NCI-H187 (cell line): ENCODE measurements at places on chromosomes 5 and 9.

GRCh38 chr5:174448662-174449061 is 275.7 kb upstream of the MSX2 start:
- no peak for DNase-seq

GRCh38 chr9:93085676-93086075 is 10.3 kb upstream of the CARD19 start:
- DNase-seq: no peak

- DNase-seq: no peak
Measured at GRCh38 chr5:101904736-101905135, 391.3 kb downstream of the SLCO4C1 start.

- no peak for DNase-seq
Measured at GRCh38 chr5:107542831-107543231, 127.9 kb downstream of the EFNA5 start.

DNA sequence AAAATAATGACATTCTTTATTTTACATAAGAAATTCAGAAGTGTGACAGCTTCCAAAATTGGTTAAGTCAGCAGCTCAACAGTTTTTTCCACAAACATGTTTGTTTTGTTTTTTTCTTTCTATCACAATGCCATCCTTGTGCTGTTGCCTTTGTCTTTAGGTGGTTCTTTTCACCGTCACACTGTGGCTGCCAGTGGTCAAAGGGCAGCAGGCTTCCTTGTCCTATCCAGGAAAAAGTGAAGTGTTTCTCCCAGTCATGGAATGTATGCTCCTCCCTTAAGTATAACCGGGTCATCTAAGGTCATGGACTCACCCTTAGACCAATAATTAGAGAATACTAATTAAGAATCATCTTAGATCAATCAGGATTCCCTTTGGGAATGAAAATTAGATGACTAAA is 87.4 kb downstream of the SREK1 start:
- DNase-seq: no peak

DNA sequence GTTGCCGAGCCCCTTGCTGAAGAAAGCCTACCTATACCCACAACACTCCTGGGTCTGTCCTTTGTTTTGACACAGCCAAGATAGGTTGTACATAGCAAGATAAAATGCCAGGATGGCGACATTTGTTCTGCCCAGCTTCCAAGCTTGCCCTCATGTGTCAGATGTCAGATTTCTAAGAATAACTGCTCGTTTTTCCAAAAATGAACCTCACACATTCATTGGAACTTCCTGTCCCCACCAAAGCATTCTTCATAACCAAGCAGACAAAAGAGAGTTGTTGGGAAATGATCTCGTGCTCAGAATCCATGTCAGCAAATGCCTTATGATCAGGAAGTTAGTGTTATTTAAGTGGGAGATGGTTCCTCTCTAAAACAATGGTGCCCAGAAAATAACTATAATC is 210.1 kb downstream of the ZNF608 start:
- DNase-seq: no peak

DNA sequence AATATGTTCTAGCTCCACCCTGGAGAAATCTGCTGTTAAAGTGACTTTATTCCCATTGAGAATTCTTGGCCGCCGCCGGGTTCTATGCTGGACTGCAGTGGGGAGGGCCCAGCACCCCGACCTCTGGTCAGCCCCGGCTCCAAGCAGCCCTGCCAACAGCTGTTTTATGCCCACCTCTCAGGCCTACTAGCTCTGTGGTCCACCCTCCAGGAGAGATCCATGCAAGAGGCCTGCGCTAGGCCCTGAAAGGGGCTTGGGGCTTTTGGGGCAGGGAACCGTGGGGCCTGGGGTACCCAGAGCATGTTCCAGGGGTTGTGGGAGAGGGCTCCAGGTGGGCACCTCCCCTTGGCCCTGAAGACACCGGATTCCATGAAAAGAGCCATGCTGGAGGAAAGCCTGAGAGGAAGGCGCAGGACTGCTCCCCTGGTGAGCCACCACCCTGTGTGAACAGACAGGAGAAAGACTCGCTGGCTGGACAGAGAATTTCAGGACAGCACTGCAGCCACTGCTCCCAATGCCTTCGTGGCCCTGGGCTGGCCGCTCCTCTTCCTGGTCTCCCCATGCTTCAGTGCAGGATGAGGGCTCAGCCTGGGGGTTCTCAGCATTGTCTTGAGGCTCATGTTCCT is 44.6 kb upstream of the RUFY1 start:
- no peak for DNase-seq

DNA sequence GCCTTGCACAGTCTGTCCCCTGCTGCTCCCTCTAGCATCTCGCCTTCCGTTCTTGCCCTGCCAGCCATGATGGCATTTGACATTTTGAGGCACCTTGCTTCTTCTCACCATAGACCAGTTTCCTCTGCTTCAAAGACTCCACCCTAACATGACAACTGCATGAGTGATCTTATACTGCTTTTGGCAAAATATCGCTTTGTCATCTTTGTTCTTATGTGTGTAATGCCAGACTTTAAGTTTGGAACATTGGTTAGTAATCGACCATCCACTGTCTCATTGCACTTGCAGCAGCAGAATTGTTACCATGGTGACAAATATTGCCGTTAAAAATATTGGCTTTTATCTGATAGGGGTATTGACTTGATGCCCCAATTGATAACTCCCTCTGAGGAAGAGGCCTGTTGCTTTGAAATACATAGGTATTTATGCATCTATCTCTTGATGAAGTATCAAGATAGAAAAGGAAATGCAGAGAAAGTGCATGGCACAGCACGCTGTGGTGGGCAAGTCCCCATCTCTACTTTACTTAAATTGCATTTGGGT is 6.8 kb downstream of the GARIN3 start:
- no peak for DNase-seq

- no peak for DNase-seq
Measured at GRCh38 chr9:21477466-21477865, 4.6 kb downstream of the IFNE start.

- no peak for DNase-seq
Measured at GRCh38 chr9:137048655-137049543, 2.9 kb upstream of the NPDC1 start.

- DNase-seq: no peak
Measured at GRCh38 chr5:168039039-168039438, 252.4 kb upstream of the WWC1 start.

DNA sequence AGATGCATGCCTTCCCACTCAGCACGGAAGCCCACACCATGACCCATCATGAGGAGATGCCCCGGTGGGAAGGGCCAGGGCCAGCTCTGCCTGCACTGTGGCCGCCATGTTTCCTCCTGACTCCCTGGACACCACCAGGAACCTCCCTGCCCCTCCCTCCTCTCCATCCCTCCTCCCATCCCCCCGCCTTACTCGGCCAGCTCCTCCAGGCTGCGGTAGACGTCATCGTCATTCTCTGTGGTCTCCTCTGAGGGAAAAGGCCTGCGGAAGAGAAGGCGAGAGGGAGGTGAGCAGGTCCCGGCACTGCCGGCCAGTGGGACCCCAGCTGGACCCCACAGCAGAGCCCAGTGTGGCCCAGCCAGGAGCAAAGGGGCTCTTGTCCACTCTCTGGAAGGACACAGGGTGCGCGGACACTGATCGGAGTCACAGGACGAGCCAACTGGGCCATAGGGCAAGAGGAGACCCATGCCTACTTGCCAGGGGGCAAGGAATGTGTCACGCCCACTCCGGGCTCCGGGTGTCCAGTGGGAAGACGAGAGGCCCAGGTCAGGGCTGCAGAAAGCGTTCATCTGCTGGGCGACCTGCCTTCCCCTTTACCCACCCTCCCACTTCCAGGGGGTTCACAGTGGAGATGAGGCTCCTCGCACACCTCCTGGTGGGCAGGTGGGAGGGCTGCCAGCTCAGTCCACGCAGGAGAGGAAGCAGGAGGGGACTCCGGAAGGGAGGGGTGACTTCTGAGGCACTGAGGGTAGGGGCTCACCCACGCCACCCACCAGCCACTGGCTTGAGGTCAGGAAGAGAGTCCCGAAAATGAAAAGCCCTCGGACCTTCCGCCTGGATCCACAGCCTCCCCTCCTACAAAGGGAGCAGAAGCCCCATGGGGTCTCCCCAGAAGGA is 96.2 kb upstream of the SARDH start:
- DNase-seq: no peak

DNA sequence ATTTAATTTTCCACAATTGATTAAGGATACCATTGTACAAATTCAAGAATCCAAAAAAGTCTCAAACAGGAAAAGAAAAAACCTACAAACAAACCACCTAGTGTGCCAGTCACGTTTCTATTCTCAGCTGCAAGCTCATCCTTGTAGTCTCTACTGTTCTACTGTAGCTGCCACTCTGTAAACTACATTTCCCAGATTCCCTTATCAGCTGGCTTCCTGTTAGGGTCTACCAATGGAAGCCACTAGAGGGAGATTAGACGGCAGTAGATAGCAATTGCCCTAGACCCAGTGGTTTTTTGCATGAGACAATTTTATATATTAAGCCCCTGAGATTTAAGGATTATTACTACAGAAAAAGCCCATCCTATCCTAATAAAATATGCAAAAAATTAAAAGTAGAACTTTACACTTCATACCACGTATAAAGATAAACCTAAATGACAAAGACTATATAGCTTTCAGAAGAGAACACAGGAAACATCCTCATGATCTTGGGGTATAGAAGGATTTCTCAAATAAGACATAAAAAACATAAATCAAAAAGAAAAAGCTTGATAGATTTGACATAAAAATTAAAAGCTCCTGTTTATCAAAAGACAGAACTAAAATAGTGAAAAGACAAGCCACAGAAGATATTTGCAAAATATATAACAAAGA is 37.4 kb downstream of the P4HA2 start:
- peak; percentile 6 for DNase-seq

GRCh38 chr5:36153726-36154125 is 1.8 kb downstream of the SKP2 start:
- no peak for DNase-seq

- no peak for DNase-seq
Measured at GRCh38 chr5:67050635-67051034, 146.0 kb downstream of the CD180 start.

DNA sequence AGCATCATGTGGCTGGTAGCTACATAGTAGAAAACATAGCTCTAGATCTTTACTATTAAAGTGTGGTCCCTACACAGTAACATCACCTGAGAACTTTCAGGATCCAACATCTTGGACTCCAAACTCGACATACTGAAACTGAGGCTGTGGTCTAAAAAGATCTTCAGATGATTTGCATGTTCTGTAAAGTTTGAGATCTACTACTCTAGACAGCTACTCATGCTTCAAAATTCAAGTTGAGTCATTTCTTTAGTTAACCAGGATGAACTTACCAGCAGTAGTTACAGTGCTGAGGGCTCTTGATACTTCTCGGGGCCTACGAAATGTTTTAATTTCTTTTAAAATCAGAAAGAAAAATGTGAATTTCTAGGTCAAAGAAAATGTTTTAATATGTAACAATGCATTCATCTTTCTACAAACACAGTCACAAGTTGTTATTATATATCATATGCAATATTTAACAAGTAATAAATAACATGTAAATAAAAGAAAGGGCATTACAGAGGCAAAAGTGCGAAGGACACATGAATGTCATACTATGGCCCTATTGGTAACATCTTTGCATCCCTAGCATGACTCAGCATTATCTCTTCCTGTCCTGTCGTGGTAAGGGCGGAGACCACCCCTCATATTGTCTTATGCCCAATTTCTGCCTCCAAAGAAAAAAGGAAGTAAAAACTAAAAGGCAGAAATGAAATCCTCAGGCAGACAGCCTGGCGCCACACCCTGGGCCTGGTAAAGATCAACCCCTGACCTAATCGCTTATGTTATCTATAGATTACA is 563.9 kb upstream of the TLE4 start:
- no peak for DNase-seq

- no peak for DNase-seq
Measured at GRCh38 chr5:127389601-127390000, 99.0 kb downstream of the MEGF10 start.

- DNase-seq: no peak
Measured at GRCh38 chr5:159913048-159913447, 3.2 kb upstream of the ADRA1B start.

- DNase-seq: no peak
Measured at GRCh38 chr9:133576875-133577736, 32.1 kb downstream of the FAM163B start.

- DNase-seq: no peak
Measured at GRCh38 chr5:157740229-157740610, 3.3 kb upstream of the LSM11 start.

DNA sequence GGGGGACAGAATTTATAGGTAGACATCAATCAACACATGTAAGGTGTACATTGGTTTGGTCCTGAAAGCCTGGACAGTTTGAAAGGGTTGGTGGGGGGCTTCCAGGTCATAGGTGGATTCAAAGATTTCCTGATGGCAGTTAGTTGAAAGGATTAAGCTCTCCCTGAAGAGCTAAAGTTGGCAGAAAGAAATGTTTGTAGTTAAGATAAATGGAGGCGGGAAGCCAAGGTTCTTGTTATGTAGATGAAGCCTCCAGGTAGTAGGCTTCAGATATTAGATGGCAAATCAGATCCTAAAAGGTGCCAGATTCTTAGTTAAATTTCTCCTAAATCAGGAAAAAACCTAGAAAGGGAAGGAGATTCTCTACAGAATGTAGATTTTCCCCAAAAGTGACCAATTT is 9.0 kb upstream of the LRRTM2 start:
- no peak for DNase-seq

- DNase-seq: no peak
Measured at GRCh38 chr9:86175743-86176456, 76.5 kb upstream of the GOLM1 start.
